Calu3 (cell line): ENCODE measurements at places on chromosomes 1 and 21. TPM values are rescaled to one million over a fixed set of nuclear protein-coding genes. Genes with fewer than 3 reads are reported as not detected.

DNA sequence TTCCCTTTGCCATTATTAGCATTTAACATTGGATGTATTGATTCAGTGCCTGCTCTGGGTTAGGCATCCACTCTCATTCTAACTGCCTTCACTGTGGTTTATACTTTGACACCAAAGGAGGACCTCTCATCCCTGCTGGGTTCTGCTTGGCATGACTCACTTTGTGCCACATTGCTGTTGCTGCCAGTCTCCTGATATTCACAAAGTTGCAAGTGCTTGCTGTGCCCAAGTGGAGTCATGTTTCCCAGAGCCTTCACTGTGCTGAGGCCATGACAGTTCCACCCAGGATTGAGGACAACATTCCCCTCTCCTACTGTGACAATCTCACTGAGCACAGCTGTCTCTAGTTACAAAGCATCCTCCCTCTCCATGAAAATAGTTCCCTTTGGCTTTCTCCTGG is 519.9 kb upstream of the USP24 start:
- no peak for DNase-seq

GRCh38 chr1:24864370-24864777 is 65.7 kb downstream of the RUNX3 start:
- no peak for DNase-seq

DNA sequence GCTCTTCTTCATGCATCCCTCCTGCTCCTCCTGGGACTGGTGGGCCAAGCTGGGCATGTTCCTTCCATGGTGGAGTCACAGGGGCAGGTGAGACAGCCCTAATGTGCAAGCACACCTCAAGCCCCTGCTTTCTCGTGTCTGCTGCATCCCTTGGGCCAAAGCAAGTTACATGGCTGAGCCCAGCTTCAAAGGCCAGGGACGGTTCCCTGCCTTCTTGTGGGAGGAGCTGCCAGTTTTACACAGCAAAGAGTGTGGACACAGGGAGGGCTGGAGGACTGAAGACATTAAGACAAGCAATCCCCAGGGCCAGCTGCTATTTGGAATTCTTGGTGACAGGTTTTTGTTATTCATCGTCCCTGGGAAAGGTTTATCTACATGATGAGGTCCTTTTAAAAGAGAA is 175.2 kb upstream of the CACNA1E start:
- DNase-seq: no peak

DNA sequence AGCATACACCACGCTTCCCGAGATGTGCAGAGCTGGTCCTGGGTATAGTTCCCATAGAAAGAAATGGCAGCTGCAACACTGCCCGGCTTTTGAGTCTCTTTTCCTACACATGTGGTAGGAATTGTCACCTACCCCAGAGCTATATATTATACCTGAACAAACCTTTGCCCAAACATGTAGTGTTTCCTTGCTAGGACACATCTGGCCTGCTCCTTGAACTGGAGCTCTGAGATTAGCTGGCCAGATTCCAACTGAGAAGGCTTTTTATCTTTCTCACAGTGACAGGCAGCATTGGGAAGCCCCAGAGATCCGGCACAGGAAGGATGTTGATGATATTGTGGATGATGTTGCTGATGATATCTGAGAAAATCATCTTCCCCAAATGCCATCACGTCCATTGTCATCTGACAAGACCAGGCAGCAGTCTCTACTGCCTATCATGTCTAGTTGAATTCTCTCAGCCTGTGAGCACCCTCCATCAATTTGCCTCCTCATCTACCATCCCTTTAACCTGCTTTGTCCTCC is 115.0 kb upstream of the SMYD2 start:
- no peak for DNase-seq

- no peak for DNase-seq
Observed at GRCh38 chr1:160862203-160863060, at the start of gene CD244. Gene CD244 (minus strand): TSS chr1:160862887. CDS start chr1:160862677, 210 bp downstream.

- no peak for DNase-seq
Observed at GRCh38 chr1:187143783-187144182, 315.0 kb downstream of the PLA2G4A start.

Gene SAMSN1
- 0.93 and 1.5 TPM in 2 replicates for total RNA-seq

Gene TNNI3K
- total RNA-seq: not detected in 2 replicates

Gene GBP7
- total RNA-seq: 0.19 and 0.24 TPM in 2 replicates

Gene LINGO4
- not detected in 2 replicates for total RNA-seq

Gene S100A14
- total RNA-seq: 74.6 and 106 TPM in 2 replicates
